Gastroesophageal sphincter (tissue), 4 donors: ENCODE measurements at places on chromosomes 13 and 19. TPM values are rescaled to one million over a fixed set of nuclear protein-coding genes. Genes with fewer than 3 reads are reported as not detected.
A peak's percentile ranks its signal among the peaks of the same experiment; 100 is the strongest.

DNA sequence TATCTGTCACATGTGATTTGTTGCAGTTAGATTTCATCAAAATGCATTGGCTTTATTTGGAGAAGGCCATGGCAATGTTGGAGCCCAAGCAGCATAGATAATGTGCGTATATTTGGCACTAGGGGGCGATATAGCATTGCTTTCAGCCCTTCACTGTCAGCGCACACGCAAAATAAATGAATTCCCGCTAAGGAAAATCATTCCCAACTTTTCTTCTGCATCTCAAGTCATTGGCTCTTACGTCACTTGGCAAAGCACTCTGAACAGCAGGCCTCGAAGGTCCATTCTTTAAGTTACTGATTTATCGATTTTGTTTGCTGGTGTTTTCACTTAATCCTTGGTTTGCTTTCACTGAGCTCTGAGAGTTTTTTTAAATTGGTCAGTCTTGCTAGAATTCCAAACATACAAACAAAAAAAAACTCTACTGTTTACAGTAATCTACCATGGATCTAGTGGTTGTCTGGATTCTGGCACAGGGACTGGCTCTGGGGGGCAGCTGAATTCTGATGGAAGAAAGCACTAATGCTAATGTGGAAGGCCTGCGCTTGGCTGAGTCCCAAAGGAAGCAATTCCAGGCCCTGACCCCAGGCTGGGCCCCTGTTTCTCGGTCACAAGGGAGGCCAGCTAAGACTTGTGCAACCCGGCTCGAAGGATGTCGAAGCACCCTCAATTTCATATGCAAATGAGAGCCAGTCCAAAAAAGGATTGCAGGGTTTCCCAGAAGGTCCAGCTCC is 97.7 kb upstream of the IPO5 start:
- peak; percentile 71 for ATAC-seq

DNA sequence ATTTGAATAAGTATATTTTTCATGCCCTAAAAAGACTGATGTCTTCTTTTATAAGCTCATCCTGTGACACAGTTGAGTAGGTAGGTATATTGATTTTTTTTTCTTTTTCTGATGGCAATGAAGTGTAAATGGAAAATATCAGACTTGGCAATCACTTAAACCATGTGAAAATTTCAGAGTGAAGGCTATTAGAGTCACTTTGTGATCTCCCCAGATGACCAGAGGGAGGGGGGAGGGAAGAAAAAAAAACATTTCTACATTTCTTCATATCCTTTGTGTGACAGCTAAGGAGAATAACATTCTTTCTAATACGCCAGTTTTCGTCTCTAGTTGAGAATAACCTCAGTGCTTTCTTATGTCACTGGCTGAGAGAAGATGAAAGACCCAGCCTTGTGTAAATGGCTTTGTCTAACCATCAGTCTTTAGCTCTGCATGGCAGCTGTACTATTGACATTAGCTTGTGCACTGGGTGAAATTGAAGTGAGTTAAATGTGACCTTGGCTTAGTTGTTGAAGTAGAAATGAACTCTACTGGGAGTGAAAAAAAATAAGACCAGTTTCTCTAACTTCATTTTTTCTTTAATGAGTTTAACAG is 332.1 kb upstream of the DACH1 start:
- ATAC-seq = no peak

DNA sequence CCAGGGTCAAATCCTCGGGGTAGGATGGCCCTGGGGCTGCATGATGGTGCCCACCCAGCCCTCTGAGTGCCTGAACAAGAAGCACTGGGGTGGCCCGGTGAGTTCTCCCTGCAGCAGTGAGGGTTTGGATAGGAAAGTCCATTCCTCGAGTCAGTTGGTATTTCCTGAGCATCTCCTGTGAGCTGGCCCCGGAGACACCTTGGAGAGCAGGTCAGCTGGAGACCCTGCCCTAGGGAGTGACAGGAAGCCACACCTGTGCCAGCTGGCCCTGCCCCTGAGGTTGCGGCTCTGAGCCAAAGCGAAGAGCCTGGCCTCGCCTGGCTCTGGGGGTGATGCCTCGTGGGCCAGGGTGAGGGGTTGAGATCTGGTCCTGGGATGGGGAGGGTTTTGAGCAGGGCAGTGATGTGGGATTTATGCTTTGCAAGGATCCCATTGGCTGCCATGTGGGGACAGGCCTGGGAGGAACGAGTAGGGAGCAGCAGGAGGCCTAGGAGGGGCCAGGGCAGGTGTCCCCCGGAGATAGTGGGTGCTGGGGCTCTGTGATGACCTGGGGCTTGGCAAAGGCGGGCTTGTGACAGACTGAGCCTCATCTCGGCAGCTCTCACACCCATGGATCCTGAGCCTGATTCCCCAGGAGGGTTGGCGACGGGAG is 16.0 kb downstream of the CRTC1 start:
- ATAC-seq = no peak

DNA sequence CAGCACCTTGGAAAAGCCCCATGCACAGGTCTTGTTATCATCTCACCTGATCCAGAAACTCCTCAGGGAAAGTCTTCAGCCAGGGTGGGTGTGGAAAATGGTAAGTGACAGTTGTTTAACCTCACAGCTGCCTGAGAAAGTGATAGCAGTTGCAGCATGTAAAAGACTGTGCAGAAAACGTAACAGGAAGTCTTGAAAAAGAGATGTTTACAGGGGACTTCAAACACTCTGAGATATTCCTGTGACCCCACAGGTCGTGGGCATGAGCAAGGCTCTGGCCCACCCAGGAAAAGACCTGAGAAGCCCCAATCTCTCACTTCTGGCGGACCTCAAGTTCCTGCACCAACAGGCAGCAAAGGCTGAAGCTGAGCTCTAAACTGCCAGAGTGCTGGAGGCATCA is 826.9 kb downstream of the UQCRFS1 start:
- no peak for ATAC-seq

- no peak for ATAC-seq
Measured at GRCh38 chr13:59442944-59443486, 720.7 kb downstream of the DIAPH3 start.

GRCh38 chr19:53982001-53982451 is 9.4 kb upstream of the CACNG6 start:
- ATAC-seq = no peak

- peak; percentile 26 for ATAC-seq
Measured at GRCh38 chr19:14402332-14403144, 16.6 kb downstream of the DDX39A start.

DNA sequence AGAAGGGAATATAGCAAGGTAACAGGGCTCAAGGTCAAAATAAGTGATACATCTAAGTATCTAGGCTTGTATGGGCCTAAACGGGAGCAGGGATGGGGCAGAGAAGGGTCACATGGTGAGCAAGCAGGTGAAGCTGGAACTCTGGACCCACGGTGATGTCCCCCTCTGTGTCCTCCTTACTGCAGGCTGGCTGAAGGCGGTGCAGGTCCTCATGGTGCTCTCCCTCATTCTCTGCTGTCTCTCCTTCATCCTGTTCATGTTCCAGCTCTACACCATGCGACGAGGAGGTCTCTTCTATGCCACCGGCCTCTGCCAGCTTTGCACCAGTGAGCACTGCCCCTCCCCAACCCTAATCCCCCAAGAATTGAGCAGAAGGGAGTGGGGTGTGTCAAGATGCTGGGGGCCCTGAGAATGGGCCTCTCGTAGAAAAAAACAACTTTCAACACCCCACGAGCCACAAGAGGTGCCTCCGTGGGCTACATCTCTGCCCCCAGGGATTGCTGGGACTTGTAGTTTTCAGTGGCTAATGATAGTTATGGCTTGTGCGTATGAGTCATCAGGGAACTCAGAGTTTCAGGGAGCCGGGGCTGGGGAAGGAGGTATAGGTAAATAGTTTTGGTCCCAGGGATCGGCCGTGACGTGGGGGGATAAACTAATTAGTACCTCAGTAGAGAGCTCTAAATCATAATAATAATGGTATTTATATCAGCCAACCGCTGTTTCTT is 4.0 kb downstream of the EMP3 start:
- no peak for ATAC-seq

GRCh38 chr13:63209330-63210017 is 1793.8 kb upstream of the PCDH20 start:
- no peak for ATAC-seq

DNA sequence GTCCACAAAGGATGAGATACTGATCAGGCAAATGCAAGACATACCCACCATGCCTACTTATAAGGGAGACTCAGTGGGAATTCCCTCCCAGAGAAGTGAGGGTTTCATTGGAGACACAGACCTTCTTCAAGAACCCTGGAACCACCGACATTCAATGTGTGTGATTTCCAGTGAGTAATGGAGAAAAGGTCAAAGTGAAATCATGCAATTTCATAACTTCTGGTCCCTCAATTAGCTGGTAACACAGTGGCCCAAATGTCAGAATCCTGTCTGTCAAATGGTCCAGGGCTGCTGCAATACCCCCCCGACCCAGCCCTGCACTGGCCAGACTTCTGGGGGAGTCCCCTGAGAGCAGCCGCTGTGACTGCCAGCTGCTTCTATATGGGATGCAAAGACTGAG is 4.7 kb upstream of the METTL21C start:
- ATAC-seq = no peak

GRCh38 chr19:4591320-4591719 is 31.8 kb upstream of the SEMA6B start:
- ATAC-seq = no peak

GRCh38 chr19:55902080-55902751 is 29.9 kb downstream of the NLRP13 start:
- no peak for ATAC-seq

GRCh38 chr19:9910625-9911024 is 25.7 kb downstream of the OLFM2 start:
- ATAC-seq = no peak

DNA sequence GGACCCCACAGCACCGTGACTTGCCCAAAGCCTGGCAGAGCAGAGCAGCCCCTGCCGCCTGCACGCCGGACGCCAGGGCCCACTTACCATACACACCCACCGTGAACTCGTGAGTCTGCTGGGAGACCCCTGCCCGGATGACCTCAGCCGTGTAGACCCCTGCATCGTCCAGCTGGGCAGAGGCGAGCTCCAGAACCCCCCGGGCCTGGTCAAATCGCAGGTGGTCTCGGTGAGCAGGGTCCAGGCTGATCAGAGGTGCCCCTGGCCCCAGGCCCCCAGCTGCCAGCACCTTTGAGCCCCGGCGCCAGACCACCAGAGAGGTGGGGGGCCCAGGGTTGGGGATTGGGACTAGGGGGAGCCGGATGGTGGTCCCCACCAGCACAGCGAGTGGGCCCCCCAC is 873 bp downstream of the VSIG10L start:
- ATAC-seq = no peak

- no peak for ATAC-seq
Measured at GRCh38 chr19:3970313-3970807, 539 bp downstream of the DAPK3 start.

DNA sequence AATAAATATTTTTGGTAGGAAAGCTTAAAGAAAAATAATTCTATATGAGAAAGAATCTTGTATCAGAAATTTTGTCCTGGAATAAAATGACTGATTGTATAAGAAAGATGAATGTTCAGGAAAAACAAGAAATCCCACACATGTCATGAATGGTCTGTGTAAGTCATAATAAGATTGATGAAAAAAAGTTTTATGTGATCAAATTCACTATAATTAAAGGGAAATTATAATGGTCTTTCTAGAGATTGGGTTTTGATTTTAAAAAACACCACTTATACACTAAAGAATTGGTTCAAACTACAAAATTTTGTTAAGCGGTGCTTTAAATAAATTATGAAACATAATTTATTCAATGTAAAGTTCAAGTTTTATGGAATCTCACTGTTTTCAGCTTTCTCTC is 7.2 kb upstream of the ZNF841 start:
- no peak for ATAC-seq

- ATAC-seq = no peak
Measured at GRCh38 chr19:1672769-1673644, 20.6 kb upstream of the TCF3 start.

DNA sequence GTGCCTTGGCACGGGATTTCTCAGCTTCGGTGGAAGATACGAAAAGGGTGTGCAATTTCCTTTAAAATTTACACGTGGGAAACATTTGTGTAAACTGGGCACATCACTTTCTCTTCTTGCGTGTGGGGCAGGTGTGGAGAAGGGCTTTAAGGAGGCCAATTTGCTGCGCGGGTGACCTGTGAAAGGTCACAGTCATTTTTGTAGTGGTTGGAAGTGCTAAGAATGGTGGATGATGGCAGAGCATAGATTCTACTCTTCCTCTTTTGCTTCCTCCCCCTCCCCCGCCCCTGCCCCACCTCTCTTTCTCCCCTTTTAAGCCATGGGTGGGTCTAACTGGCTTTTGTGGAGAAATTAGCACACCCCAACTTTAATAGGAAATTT is 7.2 kb downstream of the SLITRK5 start:
- no peak for ATAC-seq

- no peak for ATAC-seq
Measured at GRCh38 chr13:49608651-49609331, 19.5 kb upstream of the ARL11 start.

- peak; percentile 60 for ATAC-seq
Measured at GRCh38 chr19:2302319-2303210, 5.4 kb downstream of the LINGO3 start.

DNA sequence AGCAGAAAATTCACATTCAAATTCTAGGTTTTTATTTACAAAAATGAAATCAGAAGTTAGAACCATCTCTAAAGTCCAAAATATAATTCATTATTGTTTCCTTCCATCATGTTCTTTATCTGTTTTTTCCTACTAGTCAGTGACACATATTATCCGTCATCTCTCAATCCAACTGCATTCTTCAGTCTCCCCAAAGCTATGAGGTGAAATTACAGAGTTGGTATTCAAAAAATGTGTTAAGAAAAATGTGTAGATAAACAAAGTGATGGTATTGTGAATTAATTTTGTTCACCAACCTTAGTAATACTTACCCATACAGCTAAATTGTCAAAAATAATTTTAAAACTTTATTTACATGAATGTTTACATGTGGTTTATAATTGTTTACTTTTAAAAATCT is 448.7 kb upstream of the MIR17HG start:
- ATAC-seq = no peak

- ATAC-seq = no peak
Measured at GRCh38 chr19:5002143-5002542, 33.2 kb downstream of the KDM4B start.

The MIA gene
- total RNA-seq = not detected

The SYNGR4 gene
- not detected for total RNA-seq

The NPAS1 gene
- total RNA-seq = not detected

The CD22 gene
- 4.6 TPM for total RNA-seq

The NLRP7 gene
- total RNA-seq = not detected

The ATP4B gene
- not detected for total RNA-seq

The GIPC3 gene
- total RNA-seq = 0.94 TPM

The ZNF837 gene
- 3.7 TPM for total RNA-seq

The PROZ gene
- total RNA-seq = not detected

The SIGLECL1 gene
- total RNA-seq = not detected

The MYO9B gene
- 67.6 TPM for total RNA-seq

The ZNF468 gene
- total RNA-seq = 13.6 TPM

The NCR1 gene
- total RNA-seq = not detected

The SYNE4 gene
- 0.47 TPM for total RNA-seq

The ATP12A gene
- total RNA-seq = 0.22 TPM

The ZFP28 gene
- 11.7 TPM for total RNA-seq

The CEACAM16 gene
- not detected for total RNA-seq
